ENCODE measurements at places on chromosomes 3 and 15.

DNA sequence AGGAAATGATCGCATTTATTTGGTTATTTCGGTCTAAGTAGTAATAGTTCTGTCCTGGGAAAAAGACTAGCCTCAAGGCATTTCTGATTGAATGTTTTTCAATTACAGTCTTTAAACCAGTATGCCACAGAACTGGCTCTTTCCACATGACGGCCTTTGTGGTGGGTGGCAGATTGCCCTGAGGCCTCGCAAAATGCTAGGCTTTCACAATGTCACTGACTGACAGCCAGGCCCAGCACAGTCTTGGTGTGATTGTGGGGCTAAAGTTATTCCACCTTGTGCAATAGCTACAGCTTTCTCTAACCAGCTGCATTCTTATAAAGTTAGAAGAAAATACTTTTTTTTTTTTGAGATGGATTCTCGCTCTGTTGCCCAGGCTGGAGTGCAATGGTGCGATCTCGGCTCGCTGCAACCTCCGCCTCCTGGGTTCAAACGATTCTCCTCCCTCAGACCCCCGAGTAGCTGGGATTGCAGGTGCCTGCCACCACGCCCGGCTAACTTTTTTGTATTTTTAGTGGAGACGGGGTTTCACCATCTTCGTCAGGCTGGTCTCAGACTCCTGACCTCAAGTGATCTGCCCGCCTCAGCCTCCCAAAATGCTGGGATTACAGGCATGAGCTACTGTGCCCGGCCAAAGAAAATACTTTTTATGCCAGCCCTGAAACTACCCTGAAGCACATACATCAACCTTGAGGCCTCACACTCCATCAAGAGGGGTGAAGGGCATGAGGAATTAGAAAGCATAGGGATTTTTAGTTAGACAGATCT lies 2.5 kb upstream of the ADIPOQ start:
- DNase-seq: no peak

- no peak for DNase-seq
These were observed 20.6 kb upstream of the IL20RB start for GRCh38 chr3:136937175-136937574.

DNA sequence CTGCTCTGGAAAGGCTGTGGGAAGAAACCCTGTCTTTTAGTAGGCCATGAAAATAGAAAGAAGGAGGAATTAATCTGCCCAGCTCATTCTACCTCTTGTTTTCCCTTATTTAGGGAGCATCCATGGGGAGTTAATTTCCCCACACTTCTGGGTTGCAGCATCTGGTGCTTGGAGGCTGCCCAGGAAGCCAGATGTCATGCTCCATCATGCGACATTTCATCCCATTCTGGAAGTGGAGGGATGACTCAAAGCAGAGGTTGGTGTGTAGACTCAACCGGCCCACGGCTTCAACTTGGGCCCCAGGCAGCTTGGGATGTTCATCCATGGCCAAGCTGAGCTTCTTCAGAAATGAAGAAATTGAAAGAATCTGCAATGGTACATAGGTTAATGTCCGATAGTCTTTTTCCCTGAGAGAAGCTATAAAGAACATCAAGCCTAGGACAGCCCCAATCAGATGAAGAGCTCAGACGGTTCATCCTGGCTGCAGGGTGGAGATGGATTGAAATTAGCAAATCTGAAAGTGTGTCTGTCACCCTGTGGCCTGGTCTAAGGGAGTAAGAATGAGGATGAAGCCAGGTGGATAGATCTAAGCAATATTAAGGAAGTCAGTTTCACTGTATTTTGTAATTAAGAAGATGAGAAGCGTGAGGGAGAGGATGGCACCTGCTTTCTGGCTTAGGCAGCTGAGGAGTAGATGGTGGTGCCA lies 24.5 kb upstream of the PROK2 start:
- DNase-seq: no peak

DNA sequence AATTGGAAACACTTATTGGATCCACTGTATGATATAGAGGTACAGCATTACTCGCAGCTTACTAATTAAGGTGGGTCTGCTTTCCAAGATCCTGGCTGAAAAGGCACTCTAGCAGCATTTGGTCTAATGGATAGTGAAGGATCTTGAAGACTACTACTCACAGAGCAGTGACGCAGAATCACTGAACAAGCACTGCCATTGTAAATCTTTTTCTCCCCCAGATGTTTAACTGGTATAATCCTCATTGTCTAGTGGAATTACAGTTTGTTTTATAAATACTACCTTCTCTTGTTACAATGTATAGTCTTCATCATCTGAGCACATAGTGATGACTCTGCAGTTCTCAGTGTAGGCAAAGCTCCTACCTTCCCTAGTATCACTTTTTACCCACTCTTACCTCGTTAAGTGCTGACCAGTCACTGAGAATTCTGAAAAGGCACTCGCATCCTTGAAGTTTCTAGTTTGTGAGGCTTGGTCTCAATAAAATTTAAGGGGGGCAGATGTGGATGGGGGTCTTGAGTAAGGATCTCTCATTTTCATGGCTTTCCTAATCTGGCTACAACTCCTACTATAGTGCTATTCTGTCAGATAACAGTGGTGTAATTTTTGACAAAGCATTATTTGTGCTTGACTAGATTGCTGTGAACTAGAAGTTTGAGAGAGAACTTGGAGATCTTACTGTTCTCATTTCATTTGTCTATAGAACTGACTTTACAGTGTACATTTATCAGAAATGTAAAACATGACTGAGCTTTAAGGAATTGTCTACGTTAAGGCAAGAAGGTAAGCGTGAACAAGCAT lies 23.2 kb downstream of the MAPK6 start:
- DNase-seq: no peak

DNA sequence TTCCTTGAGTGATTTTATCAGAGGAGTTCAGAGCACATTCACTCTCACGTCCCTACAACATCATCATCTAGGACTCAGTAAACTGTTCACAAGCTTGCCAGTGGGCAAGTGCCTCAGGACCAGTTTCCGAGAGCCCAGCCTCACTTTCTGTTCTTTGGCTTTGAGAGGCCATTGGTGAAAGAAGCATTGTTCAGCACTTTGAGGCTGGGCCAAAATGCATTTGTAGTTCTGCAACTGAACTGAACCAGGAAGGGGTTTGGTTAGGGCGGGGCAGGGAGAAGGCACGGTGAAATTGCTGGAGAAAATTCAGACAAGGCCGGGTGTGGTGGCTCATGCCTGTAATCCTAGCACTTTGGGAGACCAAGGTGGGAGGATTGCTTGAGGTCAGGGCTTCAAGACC lies 222.1 kb upstream of the CHRM5 start:
- DNase-seq: no peak

GRCh38 chr3:142723968-142724681 lies at the start of gene TRPC1:
Gene TRPC1, plus strand, starts transcription at chr3:142724034. Its CDS starts 526 bp downstream, at chr3:142724560.
- peak; percentile 90 for DNase-seq

DNA sequence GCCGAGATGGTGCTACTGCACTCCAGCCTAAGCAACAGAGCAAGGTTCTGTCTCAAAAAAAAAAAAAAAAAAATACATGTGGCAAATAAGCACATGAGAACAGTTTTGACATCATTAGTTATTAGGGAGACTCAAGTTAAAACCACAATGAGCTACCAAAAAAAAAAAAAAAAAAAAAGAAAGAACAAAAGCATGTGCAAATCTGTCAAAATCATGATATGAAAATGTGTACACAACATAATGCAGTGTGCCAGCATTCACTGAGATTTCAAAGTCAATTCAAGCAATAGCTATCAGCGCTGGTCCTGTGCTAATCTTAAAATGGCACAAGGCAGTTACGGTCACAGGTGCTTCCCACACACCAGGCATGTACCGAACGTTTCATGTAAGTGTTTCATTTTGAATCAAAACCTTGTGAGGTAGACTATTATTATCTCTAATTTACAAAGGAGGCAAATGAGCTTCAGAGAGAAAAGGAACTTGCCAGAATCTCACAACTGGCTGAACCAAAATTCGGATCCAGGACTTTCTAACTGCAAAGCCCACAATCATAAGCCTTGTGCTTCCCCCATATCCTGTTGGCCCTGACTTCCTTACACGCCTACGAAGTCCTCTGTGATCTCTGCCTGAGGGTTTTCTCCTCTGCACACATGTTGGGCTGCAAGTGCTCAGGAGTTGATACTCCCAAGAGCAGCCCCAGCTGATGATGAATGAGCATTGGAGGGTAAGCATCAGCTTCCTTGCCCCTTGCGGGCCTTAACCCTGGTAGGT lies 200.1 kb upstream of the PROK2 start:
- DNase-seq: peak; percentile 25

- no peak for DNase-seq
These were observed 755.1 kb downstream of the ZPLD1 start for GRCh38 chr3:103189941-103190340.

DNA sequence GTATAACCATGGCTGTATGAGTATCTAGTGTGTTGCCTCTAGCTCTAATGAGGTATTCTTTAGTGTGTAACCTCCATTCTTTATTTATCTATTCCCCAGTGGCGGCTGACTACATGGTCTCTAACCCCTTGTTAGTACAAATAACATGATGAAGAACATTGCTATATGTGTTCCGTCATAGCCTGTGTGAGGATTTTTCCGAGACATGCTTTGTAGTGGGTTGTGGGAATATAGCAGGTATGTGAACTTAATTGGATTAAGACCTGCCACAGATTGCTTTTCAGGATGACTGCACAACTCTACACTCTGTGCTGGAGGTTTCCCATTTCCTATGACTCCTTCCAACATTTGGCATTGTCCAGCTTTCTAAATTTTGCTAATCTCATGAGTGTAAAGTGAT lies 563.4 kb downstream of the ROBO1 start:
- no peak for DNase-seq

- DNase-seq: no peak
These were observed 300.2 kb upstream of the CNTN6 start for GRCh38 chr3:792630-793029.

DNA sequence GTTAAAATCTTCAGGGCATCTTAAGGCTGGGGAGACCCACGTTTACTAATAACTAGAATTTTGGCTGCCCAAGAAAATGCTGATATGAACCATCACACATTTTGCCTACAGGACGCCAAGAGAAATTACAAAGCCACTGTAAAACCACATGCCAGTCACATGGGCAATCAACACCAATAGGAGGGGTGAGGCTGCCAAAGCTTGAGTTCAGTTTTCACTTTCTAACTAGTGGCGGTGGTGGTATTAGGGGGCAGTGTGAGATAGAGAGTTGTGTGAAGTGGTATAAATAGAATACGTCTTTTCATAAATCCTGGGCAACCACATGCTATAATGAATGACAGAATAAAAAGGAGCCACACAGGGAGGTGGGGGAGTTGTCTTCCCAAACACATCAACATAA lies 147.3 kb downstream of the WNT5A start:
- DNase-seq: no peak

DNA sequence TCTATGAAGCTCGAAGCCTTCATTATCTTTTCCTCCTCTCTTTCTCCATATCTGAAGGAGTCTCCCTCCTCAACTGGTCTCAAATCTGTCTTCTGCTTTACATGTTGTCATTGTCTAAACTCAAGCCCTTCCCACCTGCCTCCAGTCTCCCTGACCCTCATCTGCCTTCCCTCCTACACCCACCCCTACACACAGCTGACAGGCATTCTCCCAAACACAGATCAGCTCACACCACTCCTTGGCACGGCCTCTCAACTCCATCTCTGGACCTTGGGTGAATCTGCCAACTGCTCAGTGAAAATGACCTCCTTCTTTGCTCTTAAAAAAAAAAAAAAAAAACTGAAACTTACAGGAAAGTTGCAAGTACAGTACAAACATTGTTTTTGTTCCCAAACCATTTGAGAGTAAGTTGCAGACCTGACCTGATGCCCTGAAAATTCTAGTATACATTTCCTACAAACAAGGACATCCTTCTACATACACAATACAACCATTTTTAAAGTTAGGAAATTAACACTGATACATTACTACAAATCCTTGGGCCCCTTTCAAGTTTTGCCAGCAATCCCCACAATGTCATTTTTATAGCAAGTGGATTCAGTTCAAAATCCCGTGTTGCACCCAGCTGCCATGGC lies 49.4 kb upstream of the UBE2E1 start:
- no peak for DNase-seq

DNA sequence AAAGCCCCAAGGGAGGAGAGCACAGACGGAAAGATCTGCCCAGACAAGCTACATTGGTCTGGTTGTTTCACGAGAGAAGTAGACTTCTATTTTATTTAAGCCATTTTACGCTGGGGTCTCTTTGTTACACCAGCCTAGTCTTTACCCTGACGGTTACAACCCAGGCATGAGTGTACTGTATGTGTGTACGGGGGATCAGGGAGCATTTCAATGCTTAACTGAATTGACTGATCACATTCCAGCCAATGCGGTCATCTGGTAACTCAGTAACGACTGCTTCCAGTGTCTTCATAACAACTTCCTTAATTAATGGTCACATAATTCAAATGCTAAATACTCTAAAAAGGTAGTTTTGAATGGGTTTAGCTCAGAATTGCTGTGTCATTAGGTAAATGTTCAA lies 288.6 kb downstream of the FOXP1 start:
- DNase-seq: no peak

GRCh38 chr3:161336661-161337060 lies 34.7 kb downstream of the SPTSSB start:
- no peak for DNase-seq

GRCh38 chr3:67819447-67819846 lies 165.0 kb upstream of the SUCLG2 start:
- DNase-seq: no peak

DNA sequence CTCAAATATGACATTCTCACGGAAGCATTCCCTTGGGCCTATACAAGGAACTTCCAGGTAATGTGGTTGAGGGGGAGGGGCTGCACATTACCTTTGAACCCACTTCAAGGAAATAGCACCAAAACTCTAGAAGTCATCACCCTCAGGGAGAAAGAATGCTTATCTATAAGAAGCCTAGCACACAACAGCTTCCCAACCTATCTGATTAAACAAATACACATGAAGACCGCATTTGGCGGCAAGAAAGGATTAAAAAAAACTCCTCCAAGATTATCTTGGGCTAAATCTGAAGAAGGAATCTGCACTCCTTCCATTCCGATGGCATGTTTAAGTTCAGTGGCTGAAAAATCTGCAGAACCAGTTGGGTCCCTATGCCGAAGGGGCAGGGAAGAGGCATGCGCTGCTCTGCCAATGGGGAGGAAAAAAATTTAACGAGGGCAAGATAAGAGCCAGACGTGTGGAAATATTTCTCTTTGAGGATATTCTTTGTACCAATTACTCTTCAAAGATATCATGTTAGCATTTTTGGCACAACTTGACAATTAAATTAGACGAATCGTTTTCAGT lies 82.0 kb upstream of the WNT5A start:
- no peak for DNase-seq

GRCh38 chr15:65981837-65982626 lies 112.7 kb downstream of the RAB11A start:
- DNase-seq: peak; percentile 58

GRCh38 chr15:40743921-40744814 lies 10.9 kb downstream of the RMDN3 start:
- no peak for DNase-seq

GRCh38 chr3:19263606-19264005 lies 115.3 kb downstream of the KCNH8 start:
- DNase-seq: no peak

GRCh38 chr3:53169832-53170324 lies 8.9 kb downstream of the PRKCD start:
- no peak for DNase-seq

DNA sequence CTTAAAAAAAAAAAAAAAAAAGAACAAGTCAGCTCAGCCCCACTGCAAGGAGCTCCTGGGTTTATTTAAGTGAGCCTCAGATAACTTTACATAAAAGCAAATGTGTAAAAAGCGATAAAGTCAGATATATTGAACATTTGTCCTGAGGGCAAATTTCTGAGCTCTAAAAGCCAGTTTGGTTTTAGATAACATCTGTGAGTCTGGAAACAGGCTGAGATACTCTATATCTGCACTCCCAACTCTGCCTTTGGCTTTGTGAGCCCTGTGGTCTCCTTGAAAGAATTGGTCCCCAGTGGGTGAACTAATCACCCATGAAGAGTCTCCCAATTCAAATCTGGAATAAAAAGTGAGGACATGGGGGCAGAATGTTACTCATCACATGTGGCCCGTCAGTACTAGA lies 104.6 kb downstream of the APBA2 start:
- no peak for DNase-seq

Data from GM18507 (cell line).